T-helper 17 cell (primary cell): ENCODE measurements at places on chromosomes 3 and 15.

DNA sequence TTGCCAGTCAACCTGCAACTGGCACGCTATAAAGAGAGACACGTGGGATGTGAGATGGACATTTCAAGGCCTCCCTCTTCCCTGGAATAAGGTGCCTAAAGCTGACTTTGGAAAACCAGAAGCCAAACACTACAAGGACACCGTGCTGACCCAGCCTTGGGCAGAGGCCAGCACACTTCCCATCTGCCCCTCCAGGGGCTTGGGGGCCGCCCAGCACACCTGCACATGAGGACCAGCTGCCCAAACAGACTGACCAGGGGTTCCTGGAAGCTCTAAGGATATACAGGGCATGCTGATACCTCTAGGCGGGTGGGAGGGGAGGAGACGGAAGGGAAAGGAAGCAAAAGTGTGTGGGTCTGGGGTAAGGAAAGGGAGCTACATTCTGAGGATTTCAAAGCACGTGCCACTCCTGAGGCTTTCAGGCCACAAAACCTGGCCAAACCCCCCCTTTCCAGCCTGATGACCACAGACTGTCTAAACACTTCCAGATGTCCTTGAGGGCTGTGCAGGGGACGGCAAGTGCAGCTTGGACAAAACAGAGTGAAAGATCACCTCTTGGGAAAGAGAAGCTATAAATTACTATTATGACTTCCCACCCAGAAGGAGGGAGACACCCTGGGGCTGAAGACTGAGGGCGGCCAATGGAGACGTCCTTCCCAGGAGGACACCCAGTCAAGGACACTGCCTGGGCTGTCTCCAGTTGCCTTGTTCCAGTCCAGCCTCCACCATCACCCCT lies 57.9 kb downstream of the ADCY5 start:
- DNase-seq, result no peak

DNA sequence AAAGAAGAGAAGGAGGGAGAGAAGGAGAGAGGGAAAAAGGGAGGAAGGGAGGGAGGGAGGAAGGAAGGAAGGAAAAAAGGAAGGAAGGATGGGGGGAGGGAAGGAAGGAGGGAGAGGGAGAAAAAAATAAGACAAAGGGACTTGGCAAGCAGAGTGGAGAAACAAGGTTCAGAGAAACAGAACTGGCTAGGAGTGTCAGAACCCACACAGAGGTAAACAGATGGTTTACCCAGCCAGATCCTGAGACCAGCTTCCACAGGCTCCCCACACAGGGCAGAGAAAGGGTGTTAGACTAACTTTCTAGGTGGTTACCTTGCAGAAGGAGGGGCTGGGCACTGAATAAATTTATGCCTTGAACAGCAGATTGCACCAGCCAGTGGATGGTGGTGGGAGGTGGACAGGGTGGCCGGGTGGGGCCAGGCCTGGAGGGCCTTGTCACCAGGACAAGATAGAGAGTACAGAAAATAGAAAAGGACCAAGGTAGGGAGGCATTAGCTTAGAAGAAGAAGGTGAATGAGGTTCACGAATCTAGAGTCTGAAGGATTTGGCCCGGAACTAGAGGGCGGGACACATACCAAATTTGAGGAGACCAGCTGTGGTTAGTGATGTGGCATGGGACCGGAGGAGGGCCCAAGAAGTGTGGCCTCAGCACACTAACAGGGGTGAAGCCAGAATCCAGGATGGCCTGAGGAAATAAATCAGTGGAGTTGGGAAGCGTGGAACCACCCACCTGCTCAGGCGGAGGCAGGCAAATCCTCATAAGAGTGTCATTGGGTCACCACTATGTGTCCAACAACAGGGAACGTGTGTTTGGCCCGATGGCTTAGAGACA lies 1.2 kb upstream of the TM4SF1 start:
- DNase-seq, result no peak

DNA sequence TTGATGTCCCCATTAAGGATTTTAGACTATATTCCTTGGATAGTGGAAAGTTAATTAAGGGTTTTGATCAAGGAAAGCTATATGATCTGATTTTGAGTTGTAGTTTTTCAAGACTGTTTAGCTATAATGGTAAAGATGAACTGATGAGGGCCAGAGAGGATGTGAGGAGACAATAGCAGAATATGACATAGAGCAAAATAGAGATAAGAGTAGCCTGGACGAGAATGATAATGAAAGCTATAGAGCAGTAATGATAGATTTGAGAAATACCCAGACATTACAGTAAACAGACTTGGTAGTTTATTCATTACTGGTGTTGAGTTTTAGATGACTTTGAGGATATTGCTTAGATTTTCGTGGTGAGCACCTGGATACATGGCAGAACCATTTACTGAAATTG lies 3.8 kb downstream of the SUCNR1 start:
- no peak for DNase-seq

DNA sequence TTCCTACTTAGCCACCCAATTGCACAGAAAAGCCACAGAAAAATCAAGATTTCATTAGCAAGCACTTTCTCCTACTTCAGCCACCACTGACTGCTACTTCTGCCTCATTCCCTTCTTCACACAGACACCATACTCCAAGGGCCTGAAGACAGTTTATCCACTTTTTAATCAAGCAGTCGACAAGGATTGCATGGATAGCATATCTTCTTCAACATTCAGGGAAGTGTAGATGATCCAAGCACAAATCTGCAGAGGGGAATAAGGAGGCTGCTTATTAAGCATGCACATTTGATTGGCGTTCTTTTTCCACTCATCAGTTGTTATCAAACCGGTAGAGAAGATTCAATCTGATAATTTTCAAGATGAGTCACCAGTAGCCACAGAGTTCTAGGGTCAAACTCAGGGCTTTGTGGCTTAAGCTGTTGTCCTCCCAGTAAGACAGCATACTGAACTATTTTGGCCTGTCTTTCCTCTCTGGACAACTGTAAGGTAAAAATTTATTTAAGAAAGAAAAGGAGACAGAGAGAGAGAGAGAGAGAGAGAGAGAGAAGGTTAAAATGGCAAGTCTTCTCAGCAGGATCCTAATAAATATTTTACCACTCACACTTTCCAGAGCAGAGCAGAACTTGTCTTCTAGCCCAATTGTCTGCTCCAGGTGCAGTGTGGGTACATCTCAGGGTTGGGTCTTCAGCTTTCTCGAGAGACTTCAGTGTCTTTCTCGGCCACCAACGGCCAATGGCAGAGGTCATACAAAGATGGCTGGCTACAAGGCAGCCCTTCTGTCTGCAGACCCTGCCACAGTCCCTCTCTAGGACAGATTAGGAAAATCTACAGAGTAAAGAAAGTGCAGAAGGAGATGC lies 80.6 kb upstream of the BHLHE40 start:
- DNase-seq, result no peak

GRCh38 chr3:118229196-118229595 lies 805.5 kb downstream of the IGSF11 start:
- no peak for DNase-seq
